ENCODE measurements at places on chromosomes 2 and 18.

DNA sequence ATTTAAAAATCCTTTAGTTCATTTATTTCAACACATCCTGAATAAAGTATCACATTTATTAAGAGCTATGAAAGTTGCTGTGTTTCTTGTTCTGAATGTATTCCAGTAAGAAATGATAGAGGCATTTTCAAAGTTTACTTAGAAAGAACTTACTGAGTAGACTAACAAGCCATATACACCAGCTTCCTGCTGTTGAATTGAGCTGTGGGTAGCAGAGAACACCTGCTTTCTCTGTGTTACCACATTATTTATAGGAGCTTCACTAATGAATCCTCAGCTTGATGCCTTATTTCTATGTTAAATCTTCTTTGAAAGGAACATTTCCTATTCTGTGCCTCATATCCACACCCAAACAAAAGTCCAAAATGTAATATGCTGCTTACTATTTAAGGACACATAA lies 115.4 kb downstream of the CCDC141 start:
- no peak for DNase-seq

DNA sequence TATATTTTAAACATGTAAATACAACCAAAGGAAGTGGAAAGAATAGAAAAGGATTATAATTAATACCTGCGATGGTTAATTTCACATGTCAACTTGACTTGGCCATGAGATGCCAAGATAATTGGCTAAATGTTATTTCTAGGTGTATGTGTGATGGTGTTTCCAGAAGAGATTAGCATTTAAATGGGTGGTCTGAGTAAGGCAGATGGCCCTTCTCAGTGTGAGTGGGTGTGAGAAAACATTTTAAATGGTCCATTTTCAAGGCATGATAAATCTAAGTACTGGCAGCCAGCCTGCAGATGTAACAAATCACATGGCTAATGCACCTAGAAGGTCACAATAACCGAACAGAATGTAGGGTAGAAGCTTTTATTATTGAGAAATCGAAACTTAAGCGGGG lies 99.6 kb upstream of the CDH7 start:
- no peak for DNase-seq

- DNase-seq: peak; percentile 72
These were observed 84.8 kb downstream of the ACAA2 start for GRCh38 chr18:49728542-49728941.

GRCh38 chr18:7207366-7207915 lies 23.4 kb upstream of the LRRC30 start:
- DNase-seq: no peak

DNA sequence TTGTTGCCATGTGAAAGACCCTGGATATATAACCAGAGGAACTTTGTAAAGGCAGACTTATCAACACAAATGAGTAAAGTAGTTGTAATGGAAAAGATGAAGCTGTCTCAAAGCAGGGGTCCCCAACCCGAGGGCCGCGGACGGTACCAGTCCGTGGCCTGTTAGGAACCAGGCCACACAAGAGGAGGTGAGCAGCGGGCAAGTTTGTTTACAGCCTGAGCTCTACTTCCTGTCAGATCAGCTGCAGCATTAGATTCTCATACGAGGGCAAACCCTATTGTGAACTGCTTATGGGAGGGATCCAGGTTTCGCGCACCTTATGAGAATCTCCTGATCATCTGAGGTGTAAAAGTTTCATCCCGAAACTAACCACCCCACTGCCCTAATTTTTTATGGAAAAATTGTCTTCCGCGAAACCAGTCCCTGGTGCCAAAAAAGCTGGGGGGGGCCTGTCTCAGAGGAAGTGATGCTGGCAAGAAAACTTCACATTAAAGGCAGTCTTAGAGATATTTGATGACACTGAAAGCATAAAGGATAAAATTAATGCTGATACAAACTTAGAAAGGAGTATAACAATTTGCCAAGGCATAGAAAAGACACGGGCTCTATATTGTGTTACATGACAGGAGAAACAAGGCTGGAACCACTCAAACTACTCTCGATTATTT lies 57.5 kb upstream of the MSTN start:
- no peak for DNase-seq

DNA sequence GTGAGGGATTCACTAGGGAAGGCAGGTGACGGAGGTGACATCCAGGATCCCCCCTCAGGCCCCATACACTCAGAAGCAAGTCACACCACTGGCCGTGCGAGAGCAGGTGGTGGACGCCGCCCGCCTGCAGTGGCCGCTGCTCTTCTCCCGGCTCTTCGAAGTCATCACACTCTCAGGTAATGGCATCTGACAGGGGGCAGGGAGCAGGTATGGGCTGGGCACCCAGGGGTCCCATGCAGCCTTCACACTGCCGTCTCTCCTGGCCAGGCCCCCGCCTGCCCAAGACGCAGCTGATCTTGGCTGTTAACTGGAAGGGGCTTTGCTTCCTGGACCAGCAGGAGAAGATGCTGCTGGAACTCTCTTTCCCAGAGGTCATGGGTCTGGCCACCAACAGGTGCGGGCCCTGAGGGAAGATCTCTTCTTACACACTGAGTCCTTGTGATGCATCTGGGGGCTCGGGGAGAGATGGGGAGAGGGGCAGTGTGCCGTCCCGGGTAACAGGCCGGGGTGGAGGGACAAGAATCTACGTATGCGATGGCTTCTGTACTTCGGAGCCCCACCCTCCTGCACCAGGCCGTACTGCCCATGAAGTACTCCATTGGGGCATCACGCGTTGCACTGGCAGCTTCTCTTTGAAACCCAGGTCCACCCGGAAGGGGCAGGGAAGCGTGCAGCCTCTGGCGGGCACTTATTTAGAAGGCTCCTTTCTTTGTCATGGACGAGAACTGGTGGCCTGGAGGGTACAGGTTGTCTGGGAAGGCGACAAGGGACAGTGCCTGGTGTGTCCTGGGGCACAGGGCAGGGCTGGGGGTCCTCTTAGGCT lies 18.8 kb upstream of the GPR17 start:
- no peak for DNase-seq

- DNase-seq: no peak
These were observed 1.4 kb downstream of the MARCHF7 start for GRCh38 chr2:159713631-159714246.

- no peak for DNase-seq
These were observed 270.3 kb downstream of the MREG start for GRCh38 chr2:215743066-215743465.

GRCh38 chr2:141899740-141900139 lies 231.1 kb downstream of the LRP1B start:
- DNase-seq: no peak

DNA sequence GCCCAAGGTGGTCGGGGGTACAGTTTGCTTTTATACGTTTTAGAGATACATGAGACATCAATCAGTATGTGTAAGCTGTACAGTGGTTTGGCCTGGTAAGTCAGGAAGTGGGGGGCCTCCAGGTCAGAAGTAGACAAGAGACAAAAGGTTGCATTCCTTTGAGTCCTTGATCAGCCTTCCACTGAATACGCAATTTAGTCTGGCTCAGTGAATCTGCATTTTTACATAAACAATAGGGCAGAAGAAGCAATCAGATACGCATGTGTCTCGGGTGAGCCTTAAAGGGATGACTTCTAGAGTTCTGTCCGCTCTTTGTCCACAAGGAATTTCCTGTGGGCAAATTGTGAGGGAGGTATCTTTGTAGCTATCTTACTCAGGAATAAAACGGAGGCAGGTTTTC lies 87.2 kb downstream of the SOWAHC start:
- DNase-seq: no peak

GRCh38 chr2:200864176-200865034 lies at the start of gene CLK1:
CLK1 (minus strand) TSS chr2:200864658; CDS start chr2:200861862, 2,796 bp downstream.
- DNase-seq: peak; percentile 98

GRCh38 chr2:143744114-143744513 lies 614.9 kb downstream of the ARHGAP15 start:
- no peak for DNase-seq
